NCI-H2029 (cell line): ENCODE measurements at places on chromosomes 1 and 21.
A peak's percentile ranks its signal among the peaks of the same experiment; 100 is the strongest.

GRCh38 chr1:182426442-182427430, 23.2 kb upstream of the RGSL1 start:
- DNase-seq: no peak

- DNase-seq: peak; percentile 28
Observed at GRCh38 chr1:246161626-246162025, 345.5 kb downstream of the SMYD3 start.

DNA sequence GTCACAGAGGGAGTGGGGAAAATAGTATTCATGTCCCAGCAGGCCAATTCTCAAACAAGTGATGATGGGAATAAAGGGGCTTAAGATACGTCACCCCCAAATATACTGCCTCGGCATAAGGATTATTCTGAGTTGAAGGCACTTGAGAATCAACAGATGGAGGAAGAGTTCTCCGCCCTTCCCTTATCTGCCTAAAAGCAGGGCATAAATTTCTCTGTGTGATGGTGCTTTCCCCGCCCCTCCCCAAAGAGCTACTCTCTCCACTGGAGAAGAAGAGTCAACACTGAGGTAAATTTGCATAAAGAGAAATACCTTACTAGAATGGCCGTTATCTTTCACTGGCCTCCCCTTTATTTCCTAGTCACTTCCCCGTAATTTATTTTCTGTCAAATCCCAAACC, 18.7 kb downstream of the BECN2 start:
- DNase-seq: no peak

DNA sequence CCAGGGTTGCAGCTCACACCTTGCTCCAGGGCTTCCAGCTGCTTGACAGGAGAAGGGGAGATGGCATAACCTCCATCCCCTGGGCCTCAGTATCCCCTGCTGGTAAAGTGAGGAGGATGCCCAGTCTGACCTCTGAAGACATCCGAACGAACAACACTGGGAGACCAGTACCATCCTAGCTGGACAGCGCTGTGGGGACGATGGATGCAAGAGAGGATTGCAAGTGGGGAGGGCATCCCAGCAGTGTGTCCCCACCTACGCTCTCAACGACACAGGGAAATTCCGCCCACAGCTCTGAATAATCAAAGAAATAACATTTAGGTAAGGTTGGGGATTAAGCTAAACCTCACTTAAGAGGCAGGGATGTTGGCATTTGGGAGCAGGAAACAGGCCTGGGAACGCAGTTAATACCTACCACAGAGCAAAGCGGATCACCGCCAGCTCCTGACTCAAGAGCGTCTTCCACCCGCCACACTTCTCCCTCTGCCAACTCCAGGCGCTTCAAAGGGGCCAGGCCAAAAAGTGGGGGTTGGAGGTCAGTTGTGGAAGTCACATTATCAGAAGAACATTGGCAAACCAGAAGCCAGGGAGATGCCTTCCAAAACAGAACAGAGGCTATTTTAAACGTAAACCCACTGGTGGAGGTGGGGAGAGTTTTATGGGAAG, 47.6 kb downstream of the SSBP3 start:
- DNase-seq: peak; percentile 55

DNA sequence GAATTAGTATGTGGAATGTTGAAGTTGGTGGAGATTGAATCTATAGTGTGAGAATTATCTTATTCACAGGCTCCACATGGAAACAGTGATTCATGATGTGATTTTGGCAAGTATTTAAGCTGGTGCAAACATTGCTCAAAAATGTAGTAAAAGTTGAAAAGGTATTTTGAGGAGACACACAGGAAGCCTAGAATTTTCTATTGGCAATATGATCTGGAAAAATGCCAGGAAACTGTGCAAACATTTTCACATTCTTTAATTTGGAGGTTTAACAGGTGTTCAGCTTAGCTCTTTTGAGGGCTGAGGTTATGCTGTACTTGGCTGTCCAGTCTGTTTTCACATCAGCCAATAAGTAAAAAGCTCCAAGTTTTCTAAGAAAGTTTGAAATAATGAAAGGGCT, 327.3 kb downstream of the RWDD3 start:
- DNase-seq: peak; percentile 8

DNA sequence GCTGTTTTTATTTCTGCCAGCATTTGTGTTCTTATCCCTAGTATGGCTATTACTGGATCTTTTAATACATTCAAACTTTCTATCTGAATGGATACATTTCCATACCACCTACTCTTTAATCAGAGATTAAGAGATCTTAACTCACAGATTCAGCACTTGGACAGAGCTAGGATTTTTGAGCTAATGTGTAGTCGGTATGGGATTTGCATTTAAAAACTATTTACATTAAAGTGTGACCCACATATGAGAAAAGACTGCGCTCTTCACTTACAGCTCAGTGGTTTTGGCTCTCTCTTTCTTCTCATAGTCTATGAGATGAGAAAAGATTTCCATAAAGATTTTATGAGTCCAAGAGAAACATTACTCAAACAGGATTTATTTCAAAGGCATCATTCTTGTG, 16.4 kb downstream of the HMGB4 start:
- no peak for DNase-seq

DNA sequence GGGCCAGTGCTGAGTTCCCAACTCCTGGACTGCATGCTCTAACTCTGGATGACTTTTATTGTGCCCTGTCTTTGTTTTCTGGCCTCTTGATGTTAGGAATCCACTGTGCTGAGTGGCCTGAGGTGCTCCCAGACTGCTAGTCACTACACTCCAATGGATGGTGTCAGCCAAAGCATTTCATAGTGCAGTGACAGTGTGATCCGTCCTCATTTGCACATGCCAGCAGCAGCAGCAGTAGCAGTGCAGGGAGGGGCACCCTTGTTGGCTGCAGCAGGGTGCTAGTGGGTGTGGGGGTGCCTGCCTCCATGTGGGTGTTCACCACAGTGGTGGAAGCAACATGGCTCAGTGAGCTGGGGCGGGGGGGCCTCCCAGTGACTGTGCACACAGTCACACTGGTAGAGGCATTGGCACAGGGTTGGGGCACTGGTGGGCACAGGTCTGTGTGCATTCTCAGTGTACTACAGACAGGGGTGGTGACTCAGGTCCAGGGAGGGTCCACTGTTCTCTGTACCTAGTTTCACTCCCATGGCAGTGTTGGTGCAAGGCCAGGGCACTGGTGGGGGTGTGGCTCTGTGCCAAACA, 214.0 kb downstream of the ZC3H11B start:
- DNase-seq: no peak

- no peak for DNase-seq
Observed at GRCh38 chr1:198640174-198640573, 1.3 kb downstream of the PTPRC start.

DNA sequence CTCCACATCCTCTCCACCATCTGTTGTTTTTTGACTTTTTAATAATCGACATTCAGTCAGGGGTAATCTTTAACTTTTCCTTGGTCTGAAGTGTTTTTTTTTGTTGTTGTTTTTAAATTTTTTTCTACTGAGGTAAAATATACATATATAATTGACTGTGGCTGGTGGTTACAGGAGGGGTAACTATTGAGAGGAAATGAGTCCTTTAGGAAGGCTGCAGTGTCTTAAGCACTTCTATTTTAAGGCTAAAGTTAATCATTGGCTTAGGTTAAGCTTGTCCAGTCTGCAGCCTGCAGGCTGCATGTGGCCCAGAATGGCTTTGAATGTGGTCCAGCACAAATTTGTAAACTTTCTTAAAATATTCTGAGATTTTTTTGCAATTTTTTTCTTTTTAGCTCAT, 172.5 kb downstream of the CTH start:
- no peak for DNase-seq

GRCh38 chr1:209318181-209319056, 265.1 kb upstream of the CAMK1G start:
- DNase-seq: no peak

DNA sequence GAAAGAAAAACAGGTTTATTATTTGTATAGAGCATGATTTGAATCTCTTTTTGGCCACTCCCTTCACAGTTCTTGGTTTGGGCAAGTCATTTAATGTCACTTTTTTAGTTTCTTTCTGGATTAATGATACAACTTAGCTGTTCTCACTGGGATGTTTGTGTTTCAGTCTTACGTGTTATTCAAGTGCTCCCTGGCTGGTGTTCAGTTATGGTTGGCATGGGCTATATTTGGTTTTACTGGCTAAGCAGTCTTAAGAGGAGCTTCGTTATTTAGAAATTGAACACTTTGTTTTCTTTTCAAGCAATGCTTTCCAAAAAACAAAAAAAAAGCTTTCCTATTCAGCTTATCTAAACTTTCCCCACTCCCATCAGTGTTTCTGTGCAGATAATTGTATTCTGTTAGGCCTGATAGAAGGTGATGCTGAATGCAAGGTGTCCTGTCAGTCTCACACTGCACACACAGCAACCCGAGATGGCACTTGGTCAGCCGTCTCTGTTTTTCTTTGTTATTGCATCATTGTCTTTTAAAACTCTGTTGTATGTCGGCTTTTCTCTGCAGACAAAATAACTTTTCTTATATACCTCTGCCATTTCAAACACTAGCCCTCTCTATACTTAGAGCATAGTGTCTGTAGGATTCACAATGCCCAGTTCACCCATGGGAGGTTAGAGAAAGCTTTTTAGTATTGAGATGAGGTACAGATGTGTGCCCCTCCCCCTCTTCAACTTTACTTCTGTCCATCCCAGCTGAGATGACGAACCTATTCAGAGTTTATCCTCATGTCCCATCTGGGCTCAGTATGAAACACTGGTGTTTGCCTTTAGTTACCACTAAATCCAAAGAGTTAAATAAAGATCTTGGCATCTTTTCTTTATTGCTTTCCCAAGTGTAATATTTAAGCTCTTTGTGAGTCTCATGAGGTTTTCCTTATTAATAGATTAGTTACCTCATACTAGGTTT, 80.2 kb downstream of the VPS13D start:
- no peak for DNase-seq
